ENCODE measurements at places on chromosomes 3 and 15.

- DNase-seq, result no peak
Measured at GRCh38 chr3:27673701-27674100, 48.4 kb downstream of the EOMES start.

DNA sequence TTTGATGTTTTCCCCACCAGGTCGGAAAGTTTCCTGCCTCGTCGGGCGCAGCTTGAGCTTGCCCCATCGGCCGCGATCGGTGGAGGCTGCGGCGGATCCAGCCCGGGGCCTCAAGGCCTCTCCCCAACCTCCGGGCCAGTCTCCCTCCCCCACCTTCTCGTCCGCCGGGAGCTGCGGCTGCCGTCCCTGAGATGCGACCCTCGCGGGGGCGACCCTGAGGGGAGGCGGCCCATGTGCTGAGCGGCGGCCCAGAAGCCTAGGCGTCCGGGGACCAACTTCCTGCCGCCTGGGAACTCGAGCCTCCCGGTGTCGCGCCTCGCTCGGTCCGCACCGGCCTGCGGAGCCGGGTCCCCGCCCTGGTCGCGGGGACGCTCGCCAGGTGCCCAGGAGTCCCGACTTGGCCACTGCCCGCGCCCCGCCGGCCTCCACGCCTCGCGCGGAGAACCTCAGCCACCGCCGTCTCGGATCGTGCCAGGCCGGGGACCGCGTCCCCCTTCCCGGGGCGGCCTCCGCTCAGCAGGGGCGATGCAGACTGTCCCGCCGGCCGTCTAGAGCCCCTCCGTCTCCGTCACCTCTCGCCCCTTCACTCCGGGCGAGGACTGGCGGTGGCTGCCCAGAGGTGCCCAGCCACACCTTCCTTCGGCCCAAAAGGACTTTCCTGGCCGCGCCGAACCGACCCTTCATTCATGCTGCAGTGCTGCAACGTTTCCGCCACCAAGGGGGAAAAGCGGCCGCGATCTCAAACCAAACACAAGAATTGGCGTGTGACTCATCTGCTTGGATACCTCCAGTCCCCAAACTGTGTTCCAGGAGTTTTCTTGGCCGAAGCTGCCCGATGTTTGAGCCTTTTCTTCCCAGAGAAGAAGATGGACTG lies 656 bp downstream of the SLMAP start:
- peak; percentile 89 for DNase-seq

DNA sequence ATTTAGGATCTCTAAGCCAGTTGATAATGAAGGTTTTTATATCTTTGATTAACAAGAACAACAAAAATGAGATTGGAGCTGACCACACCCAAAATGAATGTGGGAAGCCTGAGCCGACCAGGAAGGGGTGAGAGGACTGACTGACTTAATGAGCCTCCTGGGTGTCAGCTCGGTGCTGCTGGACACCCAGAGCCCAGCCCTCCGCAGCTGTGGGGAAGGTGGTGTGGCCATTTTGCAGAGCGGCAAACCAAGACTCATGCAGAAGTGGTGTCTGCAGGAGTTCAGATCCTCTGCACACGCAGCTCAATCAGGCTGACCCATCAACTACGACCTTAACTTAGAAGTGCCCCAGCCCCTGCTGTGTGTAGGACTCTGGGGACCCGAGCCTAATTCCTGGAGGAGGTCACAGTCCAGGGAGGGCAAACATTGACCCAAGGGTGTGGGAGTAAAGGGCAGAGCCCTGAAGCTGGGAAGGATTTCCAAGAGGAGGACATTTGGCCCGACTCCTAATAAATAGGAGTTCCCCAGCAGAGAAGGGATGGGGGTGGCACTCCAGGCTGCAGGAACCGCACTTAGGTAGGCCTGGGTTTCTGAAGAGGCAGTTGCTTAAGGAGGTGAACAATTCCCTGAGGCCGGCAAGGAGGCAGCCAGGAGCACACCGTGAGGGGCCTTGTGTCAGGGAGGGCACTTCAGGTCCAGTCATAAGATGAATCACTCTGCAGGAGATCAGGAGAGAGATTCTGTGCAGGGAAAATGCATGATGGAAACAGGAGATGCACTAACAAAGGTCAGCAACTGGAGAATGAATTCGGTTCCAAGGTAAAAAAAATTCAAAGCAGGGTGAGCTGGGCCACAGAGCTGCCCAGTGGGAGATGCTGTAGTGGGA lies 197.1 kb upstream of the TPM1 start:
- DNase-seq, result peak; percentile 79

GRCh38 chr15:52290800-52291199 lies 4.8 kb downstream of the MYO5C start:
- DNase-seq, result no peak

- DNase-seq, result peak; percentile 87
Measured at GRCh38 chr3:117853923-117854668, 1144.5 kb downstream of the TUSC7 start.

GRCh38 chr3:29532473-29532872 lies 251.6 kb downstream of the RBMS3 start:
- no peak for DNase-seq

DNA sequence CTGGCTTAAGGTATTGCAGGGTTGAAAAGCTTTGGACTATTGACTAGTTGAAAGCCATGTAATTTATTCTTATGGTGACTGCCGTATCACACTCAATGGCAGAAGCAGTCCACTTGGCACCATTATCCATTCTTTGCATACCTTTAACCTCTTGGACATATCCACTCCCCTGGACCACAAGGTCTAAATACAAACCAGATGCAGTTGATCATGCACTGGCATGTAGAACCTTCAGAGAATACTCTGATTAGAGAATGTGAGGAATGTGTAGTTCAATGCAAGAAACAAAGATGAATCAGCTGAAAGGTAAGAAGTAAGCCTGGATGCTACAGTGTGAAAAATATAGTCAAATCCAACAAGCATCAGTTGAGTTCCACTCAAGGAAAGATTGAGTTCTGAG lies 93.1 kb downstream of the FRMD5 start:
- peak; percentile 57 for DNase-seq

GRCh38 chr3:52057812-52058495 lies 1.6 kb upstream of the DUSP7 start:
- DNase-seq, result peak; percentile 51

- peak; percentile 49 for DNase-seq
Measured at GRCh38 chr3:11690863-11691766, 47.4 kb upstream of the VGLL4 start.

- peak; percentile 71 for DNase-seq
Measured at GRCh38 chr15:69807721-69808120, 290.0 kb downstream of the TLE3 start.

DNA sequence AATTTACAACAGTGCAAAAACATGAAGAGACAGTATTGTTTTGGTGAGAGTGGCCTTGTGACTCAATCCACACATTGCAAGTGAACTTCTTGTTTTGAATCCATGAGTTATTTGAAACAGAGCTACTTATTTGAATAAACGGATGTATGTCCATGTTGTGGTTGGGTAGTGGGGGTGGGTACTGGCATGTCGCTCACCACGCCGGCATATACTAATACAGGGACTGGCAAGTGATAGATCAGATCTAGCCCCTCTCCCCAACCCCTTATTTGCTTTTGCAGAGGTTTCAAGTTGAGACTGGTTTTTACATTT lies 83.8 kb downstream of the EDEM1 start:
- DNase-seq, result no peak

DNA sequence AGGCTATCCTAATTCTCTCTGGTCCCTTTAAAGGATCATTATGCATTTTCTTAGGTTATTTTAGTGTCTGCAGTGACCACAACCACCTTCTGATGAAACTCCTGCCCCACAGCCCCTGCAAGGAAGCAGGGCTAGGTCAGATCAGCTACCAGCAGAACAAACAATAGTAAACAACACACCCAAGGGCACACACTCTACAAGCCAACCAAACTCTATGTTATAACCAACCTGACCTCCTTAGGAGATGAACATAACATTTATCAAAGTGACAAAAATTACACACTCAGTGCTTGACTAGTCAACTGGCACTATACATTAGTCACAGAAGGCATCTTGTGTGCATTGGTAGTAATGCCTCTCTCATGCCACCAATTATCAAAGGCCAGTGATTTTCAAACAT lies 17.3 kb downstream of the DENND6A start:
- DNase-seq, result no peak

DNA sequence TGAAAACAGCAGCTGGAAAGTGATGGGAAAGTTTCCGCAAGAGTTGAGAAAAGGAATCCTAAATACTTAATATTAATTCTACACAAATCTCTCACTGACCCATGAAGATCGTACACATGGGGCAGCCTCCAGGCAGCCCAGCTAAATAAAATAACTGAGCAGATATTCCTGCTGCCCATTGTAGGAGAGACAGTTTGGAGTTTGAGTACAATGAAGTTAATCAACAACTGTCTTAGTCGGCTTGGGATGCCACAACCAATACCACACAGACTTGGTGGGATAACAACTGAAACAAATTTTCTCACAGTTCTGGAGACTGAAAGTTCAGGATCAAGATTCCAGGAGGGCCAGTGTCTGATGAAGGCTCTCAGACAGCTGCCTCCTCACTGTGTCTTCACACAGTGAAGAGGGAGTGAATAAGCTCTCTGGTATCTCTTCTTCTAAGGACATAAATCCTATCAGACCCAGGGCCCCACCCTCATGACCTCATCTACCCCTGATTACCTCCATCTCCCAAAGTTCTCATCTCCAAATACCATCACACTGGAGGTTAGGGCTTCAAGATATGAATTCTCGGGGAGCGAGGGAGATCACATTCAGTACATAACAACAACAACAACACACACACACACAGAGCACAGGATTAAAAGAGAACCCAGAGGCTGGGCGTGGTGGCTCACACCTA lies 9.7 kb downstream of the TRPM7 start:
- DNase-seq, result peak; percentile 77

DNA sequence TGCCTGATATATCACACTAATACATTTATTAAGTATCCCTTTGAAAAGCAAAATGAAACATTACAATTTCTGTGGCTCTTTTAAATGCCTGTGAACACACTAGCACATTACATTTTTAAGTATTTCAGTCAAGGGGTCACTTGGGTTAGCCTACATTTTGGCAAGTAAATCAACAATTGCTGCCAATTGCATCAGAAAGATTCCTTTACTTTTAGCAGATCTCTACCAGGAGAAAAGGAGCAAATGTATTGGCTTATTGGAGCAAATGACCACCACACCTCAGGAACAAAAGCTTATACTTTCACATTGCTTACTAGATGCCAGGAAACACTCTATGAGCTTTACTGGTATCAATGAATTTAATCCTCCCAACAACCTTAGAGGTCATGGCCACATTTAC lies 947.1 kb downstream of the FHIT start:
- DNase-seq, result peak; percentile 39

- no peak for DNase-seq
Measured at GRCh38 chr15:66917904-66918448, 147.4 kb upstream of the SMAD3 start.

DNA sequence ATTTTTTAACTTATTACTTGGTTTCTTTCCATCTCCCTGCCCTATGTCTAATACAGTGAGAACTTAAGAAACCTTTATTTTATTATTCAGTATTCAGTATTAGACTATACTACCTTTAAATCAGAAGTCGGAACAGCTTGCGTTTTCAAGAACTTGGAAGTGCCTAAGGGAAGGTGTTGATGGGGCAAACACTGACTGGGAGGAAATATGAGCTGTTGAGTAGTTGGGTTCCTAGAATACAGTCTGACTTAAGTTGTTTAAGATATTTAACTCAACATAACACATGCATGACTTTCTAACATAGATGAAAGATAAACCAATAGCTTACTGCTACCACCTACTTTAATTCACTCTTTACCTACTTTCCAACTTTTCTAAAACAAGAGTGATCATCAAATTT lies 1048.1 kb downstream of the ROBO2 start:
- no peak for DNase-seq

DNA sequence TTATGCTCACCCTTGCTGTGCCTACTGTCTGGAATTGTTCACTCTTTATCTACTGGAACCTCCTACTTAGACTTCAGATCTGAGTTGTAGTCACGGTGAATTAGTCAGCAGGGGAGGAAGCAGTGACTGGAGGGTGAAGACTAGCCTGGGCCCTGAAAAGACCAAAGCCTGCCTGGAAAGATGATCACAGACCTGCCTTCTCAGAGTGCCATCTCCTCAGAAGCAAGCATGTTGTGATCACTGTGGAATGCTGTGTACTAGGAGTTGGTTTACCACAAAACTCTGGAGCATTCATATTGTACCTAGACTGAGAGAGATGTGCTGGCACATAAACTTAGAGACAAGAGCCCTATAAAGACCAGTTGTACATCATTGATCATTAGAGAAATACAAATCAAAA lies 100.7 kb upstream of the SCN10A start:
- peak; percentile 59 for DNase-seq

- DNase-seq, result peak; percentile 88
Measured at GRCh38 chr3:114418724-114419543, 125.1 kb downstream of the TIGIT start.

- DNase-seq, result peak; percentile 77
Measured at GRCh38 chr3:171257251-171258203, 202.7 kb downstream of the TNIK start.

GRCh38 chr3:38588371-38588971 lies 61.0 kb downstream of the SCN5A start:
- DNase-seq, result no peak

- DNase-seq, result no peak
Measured at GRCh38 chr15:57036352-57036751, 117.9 kb downstream of the TCF12 start.

DNA sequence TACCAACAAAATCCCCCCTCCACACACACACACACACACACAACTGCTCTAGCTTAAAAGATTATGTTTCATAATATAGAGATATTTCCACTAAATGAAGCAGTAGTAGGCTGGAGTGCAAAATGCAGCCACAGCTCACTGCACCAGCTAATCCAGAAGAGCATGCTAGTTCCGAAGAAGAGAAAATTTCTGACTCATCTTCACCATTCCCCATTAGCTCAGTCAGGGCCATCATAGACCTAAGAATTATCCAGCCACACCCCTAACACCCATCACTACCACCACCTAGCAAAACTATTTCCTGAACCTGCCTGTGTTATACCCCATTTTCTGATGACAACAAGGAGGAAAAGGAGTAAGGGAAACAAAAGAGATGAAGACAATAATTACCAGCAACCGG lies 67.1 kb upstream of the UBE2E2 start:
- no peak for DNase-seq

GRCh38 chr3:11560746-11561145 lies 83.0 kb downstream of the VGLL4 start:
- DNase-seq, result no peak

GRCh38 chr3:7710284-7710683 lies 791.3 kb upstream of the LMCD1 start:
- DNase-seq, result no peak

DNA sequence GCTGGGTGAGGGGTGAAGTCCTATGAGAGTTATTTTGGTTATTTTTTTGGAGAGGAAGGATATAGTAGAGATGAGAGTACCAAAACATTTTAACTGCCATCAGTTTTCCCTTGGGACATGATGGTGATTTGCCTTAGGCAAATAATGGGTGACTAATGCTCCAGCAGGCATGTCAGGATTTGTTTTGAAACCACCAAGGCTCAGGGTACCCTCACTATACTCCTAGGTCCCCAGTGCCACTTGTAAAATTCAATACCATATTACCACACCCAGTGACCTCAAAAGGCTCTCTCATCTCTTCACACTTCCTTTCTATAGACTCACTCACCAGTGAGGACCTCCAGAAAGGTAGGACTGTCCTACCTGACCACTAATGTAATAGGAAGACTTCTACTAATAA lies 83.6 kb downstream of the WDR72 start:
- DNase-seq, result no peak

GRCh38 chr3:42961633-42962032 lies 17.5 kb upstream of the GASK1A start:
- DNase-seq, result peak; percentile 78

All from GM23248 (cell line).